Activated naive CD4-positive, alpha-beta T cell treated with anti-CD3 and anti-CD28 coated beads, Interleukin-2, amount 10 ng/mL, durations not matched to agents 7 days and 5 days (primary cell): ENCODE measurements at places on chromosomes 7 and 10.

- no peaks in the 10 kb centered on the region for H3K4me1 ChIP-seq
- no peaks in the 10 kb centered on the region for H3K36me3 ChIP-seq
- H3K4me3 ChIP-seq, result no peak overlapping the region
- DNase-seq, result no peak
- no peak overlapping the region for H3K27ac ChIP-seq
- peaks cover 3% of the 10 kb centered on the region for H3K27me3 ChIP-seq
Observed at GRCh38 chr7:28144266-28144665, 36.3 kb downstream of the JAZF1 start.

DNA sequence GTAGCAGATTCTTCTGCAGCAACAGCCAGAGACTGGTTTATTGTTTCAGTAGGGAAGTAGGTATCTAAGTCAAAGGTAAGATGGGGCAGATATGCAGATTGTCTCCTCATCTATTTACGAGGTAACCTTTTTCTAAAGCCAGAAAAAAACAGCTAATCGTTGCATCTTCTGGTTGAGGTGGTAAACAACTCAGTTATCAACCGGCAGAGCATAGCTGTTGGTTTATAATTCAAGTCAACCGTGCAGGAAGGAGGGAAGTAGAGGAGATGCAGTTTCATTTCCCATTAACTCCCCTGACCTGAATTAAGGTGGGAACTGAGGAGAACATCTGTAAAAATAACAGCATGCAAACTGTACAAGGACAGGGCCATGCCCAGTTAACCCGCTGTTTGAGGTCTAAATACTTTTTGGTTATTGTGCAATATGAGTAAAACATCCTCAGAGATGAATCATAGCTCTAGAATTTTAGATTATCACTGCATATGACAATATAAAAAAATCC lies 156.5 kb upstream of the ITGB1 start:
- H3K27ac ChIP-seq, result peak overlapping the region; percentile 92
- peak overlapping the region; percentile 31 for H3K4me3 ChIP-seq
- no peak for DNase-seq
- H3K27me3 ChIP-seq, result no peaks in the 10 kb centered on the region
- peaks cover 79% of the 10 kb centered on the region for H3K4me1 ChIP-seq

GRCh38 chr7:47192978-47193377 lies 388.9 kb downstream of the TNS3 start:
- H3K27ac ChIP-seq, result no peak overlapping the region
- no peak overlapping the region for H3K4me3 ChIP-seq
- H3K36me3 ChIP-seq, result no peaks in the 10 kb centered on the region
- H3K27me3 ChIP-seq, result peaks cover 3% of the 10 kb centered on the region
- H3K4me1 ChIP-seq, result no peaks in the 10 kb centered on the region

DNA sequence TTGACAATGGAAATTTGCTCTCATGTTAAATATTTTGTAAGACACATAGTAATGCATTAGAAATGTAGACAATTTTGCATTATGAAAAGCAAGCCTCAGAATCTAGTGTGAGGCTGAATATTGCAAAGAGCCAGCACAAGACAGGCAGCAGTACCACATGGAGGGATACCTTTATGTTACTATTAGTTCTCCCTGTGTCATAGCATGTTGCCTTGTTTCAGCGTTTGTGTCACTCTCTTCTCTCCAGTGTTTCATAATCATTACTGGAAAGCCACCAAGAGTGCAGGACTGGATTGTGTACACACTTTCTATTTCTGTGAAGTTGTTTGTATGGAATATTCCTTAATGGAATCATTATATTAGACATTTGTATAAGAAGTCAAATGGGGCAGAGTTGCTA lies 8.5 kb downstream of the AHR start:
- no peak for DNase-seq
- H3K27me3 ChIP-seq, result no peaks in the 10 kb centered on the region
- H3K27ac ChIP-seq, result no peak overlapping the region
- H3K4me1 ChIP-seq, result peaks cover 36% of the 10 kb centered on the region

GRCh38 chr10:112724404-112724991 lies 225.5 kb upstream of the TCF7L2 start:
- no peak overlapping the region for H3K27ac ChIP-seq
- H3K36me3 ChIP-seq, result no peaks in the 10 kb centered on the region
- no peaks in the 10 kb centered on the region for H3K27me3 ChIP-seq

GRCh38 chr7:7779888-7780287 lies 61.5 kb upstream of the RPA3 start:
- H3K36me3 ChIP-seq, result no peaks in the 10 kb centered on the region
- H3K27me3 ChIP-seq, result no peaks in the 10 kb centered on the region
- H3K4me1 ChIP-seq, result peaks cover 8% of the 10 kb centered on the region
- H3K27ac ChIP-seq, result no peak overlapping the region

- H3K27ac ChIP-seq, result no peak overlapping the region
- no peak overlapping the region for H3K4me3 ChIP-seq
- peaks cover 12% of the 10 kb centered on the region for H3K4me1 ChIP-seq
- no peak for DNase-seq
- peaks cover 62% of the 10 kb centered on the region for H3K36me3 ChIP-seq
Observed at GRCh38 chr7:158672975-158673374, 31.6 kb downstream of the NCAPG2 start.

DNA sequence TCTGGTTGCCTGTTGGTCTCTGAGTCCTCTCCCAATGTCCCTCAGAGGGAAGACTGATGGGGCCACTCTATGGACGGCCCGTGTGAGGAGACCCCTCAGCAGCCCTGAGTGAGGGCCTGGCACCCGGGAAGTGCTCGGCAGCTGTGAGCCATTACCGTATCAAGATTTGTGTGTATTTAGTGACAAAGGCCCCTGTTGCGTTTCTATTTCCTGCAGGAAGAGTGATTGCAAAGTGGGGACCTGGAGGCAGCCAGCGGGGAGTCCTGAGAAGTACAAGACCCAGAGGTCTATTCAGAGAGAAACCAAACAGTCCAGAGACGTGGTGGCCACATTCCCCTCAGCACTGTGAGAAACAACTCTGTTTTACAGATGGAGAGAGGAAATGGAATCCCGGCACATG lies 51.1 kb upstream of the CHST15 start:
- peaks cover 17% of the 10 kb centered on the region for H3K27me3 ChIP-seq
- no peak overlapping the region for H3K4me3 ChIP-seq
- DNase-seq, result no peak
- H3K27ac ChIP-seq, result no peak overlapping the region

- no peaks in the 10 kb centered on the region for H3K27me3 ChIP-seq
- H3K27ac ChIP-seq, result no peak overlapping the region
- H3K4me1 ChIP-seq, result no peaks in the 10 kb centered on the region
- no peaks in the 10 kb centered on the region for H3K36me3 ChIP-seq
- no peak overlapping the region for H3K4me3 ChIP-seq
- no peak for DNase-seq
Observed at GRCh38 chr7:122027058-122027457, 117.0 kb downstream of the AASS start.
